NCI-H2107 (cell line): ENCODE measurements at places on chromosomes 1 and 21.

DNA sequence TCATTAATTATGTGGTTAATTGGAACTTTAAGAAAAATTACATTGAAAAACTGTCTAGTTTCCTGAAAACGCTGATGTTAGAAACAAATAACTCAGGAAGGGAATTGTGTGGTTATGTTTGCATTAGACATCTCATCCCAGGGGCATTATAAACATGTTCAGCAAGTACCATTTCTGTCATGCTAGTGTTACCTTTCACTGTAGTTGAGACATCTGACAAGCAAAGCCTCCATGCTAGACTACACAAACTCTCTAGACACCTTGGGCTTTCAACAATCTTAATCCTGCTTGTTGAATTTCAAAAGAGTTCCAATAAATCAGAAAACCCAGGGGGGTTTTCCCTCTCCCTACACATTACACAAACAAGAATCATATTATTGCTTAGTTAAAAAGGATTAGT lies 536.8 kb downstream of the KCNT2 start:
- DNase-seq = no peak

DNA sequence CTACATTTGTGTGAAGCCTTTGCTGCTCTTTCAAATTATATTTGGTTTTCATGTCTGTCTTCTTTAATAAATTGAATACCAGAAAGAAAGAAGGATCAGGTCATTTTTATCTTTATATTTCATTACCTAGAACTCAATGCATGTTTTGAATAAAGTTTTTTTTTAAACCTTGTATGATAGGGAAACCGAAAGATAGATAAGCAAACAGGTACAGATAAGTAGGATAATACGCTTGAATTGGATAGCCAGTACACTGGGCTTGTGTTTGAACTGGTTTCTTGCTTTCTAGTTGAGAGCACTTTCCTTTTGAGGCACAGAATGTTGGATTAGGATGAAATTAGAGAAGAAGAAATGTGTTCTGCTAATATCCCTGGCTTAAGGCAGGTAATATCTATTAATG lies 46.9 kb downstream of the PKN2 start:
- no peak for DNase-seq

GRCh38 chr1:118247593-118247992 lies 62.6 kb upstream of the SPAG17 start:
- no peak for DNase-seq

- no peak for DNase-seq
Measured at GRCh38 chr1:192884241-192884640, 75.4 kb downstream of the RGS2 start.

DNA sequence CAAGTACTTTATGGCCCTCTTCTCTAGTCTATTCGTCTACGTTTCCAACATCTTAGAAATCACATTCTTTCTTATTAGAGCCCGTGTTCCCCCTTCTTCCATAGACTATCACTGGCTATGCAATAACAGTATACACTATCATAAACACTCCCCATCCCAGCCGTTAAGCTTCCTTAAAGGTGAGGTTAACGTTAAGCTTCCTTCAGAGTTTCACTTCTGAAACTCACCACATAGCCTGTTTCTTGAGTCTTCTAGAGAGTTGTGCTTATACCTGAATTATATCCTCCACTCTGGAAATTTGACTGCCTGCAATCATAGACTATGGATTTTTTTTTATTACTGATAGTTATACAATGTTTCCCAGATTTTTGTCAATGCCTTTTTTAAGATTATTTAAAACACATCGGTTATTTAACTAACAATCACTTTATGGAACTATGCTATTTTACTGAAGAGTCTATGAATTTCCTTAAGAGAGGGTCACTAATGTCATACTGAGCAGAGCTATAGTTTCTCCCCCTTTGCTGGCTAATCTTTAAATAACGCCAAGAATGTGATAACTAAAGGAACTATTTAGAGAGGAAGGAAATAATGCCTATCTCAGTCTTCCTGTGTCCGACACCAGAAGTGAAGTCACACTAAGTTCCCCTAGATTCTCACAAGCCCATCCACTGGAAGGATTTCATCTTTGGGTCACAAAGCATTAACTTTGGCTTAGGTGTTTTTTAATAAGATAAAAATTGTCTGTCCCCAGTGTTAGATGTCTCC lies 16.8 kb downstream of the FCER1A start:
- no peak for DNase-seq

DNA sequence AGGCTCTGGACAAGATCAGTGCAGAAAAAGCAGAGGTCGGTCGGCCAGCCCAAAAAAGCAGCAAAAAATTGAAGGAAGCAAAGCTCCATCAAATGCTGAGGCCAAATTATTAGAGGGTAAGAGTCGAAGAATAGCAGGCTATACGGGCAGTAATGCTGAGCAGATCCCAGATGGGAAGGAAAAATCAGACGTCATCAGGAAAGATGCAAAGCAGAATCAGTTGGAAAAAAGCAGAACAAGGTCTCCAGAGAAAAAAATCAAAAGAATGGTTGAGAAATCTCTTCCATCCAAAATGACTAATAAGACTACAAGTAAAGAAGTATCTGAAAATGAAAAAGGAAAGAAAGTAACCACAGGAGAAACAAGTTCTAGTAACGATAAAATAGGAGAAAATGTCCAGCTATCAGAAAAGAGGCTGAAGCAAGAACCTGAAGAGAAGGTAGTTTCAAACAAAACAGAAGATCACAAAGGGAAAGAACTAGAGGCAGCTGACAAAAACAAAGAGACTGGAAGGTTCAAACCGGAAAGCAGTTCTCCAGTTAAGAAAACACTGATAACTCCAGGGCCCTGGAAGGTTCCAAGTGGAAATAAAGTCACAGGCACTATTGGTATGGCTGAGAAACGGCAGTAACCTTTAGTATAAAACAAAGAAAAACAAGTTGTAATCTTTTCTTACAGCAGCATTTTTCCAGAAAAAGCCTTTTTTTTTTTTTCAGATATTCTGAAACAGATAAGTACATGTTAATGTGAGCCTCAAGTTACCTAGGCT lies 75.7 kb downstream of the PHTF1 start:
- no peak for DNase-seq

DNA sequence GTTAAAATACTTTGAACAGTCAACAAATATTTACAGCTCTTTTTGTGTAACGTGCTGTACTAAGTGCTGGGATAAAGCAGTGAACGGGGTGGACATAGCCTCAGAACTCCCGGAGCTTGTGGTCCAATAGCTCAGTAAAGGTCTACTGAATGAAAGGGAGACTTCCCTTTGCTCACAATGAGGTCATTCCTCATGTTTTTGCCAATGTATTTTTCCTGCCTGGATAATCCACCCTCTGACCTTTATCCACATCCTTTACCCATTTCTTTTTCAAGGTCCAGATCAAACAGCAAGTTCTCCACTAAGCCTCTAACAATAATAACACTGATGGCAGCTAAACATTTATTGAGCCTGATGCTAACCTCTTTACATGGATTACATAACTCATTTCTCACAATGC lies 55.9 kb downstream of the LEPR start:
- DNase-seq = no peak
